ENCODE measurements at places on chromosomes 6 and 20.

- DNase-seq: no peak
These were observed 8.8 kb downstream of the GNL1 start for GRCh38 chr6:30547454-30547853.

- no peak for DNase-seq
These were observed 9.9 kb upstream of the SPATS1 start for GRCh38 chr6:44332585-44332984.

- DNase-seq: no peak
These were observed 88.5 kb upstream of the SSTR4 start for GRCh38 chr20:22946596-22946995.

DNA sequence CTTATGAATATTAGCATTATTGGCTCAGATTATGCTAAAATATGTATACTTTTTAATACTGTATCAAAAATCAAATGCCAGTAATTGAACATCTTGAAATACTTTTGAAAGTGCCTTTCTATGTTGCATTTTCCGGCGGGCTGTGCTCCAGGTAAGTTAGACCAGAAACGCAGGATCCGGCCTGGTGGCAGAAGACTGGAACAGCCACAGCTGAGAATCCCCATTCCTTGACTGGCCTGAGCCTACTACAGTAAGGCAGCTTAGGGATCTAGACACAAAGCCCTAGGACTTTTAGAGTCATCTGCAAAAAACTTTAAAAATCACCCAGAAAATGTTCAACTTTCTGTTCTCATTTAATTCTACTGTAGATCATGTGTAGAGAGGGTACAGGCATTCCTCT is 138.8 kb upstream of the C6orf118 start:
- no peak for DNase-seq

- no peak for DNase-seq
These were observed 38.6 kb upstream of the NOL4L start for GRCh38 chr20:32623667-32624157.

GRCh38 chr6:30198166-30199084 is 14.8 kb downstream of the TRIM26 start:
- no peak for DNase-seq

GRCh38 chr6:27866357-27867050 is 45.7 kb downstream of the OR2B2 start:
- no peak for DNase-seq

DNA sequence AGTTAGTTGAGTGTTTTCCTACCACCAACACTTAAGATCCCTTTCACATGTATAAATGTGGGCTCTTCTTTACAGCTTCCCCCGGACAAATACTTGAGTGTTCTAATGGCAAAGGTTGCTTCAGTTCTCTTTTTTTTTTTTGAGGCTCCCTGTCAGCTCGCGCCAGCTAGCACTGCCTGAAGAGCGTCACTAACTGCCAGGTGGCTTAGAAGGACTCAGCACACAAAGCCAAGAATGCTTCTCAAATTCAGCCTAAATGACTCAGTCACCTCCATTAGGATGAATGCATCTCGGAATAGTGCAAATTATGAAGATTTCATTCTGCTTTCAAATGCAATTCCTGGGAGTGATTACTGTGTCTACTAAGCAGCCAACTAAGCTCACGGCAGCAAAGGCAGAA is 150.7 kb upstream of the BTBD3 start:
- DNase-seq: no peak

DNA sequence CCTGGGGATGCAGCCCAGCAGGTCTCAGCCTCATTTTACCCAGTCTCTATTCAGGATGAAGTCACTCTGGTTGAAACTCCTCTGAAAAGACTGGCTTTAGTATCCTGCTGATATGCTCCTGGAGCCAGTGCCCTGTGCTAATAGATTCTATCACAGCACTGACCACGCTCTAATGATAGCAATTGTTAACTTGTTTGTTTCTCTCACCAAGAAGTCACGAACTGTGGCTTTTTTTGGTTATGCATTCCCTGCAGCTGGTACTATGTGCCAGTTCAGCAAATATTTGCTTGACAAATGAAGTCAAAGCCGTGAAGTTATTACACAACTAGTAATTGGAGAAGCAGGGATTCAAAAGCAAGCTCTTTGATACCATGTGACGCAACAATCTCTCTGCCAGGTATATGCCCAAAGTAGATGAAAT is 754.6 kb downstream of the KIF16B start:
- DNase-seq: no peak

DNA sequence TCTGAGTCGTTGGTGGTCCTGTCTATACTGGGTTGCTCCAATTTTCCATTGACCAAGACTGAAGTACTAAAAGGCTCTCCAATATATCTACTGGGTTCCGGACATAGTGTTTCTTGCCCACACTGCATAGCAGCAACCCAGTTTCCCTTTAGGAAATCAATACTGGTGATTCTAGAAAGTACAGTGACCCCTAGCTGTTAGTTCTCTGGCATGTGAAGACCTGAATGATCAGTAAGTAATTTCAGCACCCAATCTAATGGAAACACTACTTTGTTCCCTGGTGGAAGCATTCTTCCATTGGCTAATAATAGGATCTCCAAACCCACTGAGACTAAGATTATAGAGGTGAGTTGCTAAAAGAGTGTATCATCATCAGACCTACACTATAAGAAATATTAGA is 40.8 kb upstream of the STMND1 start:
- no peak for DNase-seq

- no peak for DNase-seq
These were observed 34.8 kb downstream of the IYD start for GRCh38 chr6:150403458-150404246.

DNA sequence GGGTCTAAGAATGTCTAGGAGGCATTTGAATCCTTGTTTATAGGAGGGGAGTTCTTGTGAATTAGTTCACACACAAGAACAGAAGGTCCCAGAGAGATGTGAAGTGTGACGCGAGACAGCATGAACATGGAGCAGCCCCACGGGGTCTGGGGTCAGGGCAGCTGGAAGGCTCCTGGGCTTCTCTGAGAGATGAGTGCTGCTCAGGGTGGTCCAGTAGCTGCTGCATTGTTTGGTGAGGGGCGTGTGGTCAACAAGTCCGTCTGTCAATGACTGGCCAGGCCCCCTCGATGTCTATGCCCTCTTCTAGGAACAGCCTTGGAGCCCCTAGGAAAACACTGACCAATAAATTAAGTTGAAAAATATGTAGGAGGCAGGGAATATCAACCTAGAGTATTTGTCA is 40.2 kb upstream of the GABRR1 start:
- no peak for DNase-seq

- DNase-seq: no peak
These were observed 88.2 kb downstream of the TCP11 start for GRCh38 chr6:35052694-35053565.

GRCh38 chr6:18431581-18431980 is 44.4 kb downstream of the RNF144B start:
- no peak for DNase-seq

DNA sequence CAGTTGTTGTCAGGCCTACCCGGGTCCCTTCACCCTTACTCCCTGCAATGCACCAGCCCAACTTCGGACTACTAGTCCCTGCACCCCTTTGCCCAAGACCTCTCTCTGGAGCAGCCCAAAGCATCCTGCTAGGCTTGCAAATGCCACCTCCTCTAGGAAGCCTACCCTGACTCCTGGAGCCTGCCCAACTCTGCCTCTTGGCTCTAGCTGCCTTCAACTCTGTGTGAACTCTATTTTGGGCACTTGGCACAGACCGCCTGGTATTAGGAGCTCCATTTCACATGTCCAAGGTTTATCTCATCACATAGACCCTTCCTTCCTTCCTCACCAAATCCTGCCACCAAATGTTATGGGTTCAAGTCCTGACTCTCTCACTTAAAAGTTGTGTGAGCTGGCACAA is 80.6 kb downstream of the MDGA1 start:
- no peak for DNase-seq

DNA sequence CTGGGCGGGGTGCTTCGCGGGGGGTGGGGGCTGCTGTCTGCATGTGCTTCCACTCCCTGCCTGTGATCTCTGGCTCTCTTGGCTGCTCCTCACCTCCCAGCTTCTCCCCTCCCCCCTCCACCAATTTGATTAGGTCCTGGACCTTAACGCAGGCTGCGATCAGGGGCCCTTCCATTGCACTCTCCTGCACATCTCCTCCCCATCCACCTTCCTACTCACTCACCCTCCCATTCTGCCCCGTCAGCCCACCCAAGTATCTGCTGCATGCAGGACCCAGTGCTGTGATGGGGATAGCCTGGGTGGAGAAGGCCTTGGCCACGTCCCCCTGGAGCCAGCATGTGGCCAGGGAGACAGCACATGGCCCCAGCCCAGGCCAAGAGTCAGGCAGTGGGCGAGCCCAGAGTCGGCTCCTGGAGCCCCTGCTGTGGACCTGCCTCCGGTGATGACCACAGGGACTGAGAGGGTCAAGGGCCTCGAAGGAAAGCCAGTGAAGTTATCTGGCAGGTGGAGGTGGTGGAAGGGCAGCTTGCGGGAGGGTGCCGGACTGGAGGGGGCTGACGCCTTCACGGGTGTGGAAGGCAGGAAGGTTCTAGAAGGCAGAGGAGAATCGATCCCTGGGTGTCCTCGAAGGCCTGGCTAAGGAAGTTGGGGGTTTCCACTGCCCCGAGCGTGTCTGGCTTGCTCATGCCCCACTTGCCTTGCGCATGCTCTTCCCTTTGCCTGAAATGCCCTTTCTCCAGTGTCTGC is 40.7 kb downstream of the SRC start:
- no peak for DNase-seq

GRCh38 chr6:113741651-113742050 is 115.5 kb upstream of the MARCKS start:
- no peak for DNase-seq

DNA sequence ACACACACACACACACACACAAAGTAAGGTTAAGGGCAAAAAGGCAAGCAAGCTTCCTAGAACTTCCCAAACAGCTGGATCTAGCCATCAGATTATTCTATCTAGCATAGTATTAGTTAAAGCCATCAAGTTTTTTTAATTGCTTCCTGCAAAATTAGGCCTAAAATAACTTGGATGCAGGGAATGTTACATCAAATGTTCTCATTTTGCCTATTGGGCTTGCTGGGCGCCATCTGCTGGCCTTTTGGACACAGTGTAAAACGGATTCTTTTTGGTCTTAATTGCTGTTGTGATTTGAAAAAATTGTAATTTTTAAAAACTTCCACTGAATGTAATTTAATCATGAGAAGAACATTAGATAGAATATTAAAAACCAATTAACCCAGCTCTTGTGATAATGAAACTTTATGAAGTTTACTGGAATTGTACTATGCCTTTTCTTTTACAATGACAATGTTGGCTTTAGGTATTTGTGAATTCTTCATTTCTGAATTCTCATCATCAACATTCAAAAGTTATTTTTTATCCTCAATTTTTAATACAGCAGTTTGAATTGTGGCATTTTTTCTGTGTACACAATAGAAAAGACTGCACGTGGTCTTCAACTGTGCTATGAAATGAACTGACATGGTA is 6.8 kb downstream of the MKKS start:
- peak; percentile 44 for DNase-seq

DNA sequence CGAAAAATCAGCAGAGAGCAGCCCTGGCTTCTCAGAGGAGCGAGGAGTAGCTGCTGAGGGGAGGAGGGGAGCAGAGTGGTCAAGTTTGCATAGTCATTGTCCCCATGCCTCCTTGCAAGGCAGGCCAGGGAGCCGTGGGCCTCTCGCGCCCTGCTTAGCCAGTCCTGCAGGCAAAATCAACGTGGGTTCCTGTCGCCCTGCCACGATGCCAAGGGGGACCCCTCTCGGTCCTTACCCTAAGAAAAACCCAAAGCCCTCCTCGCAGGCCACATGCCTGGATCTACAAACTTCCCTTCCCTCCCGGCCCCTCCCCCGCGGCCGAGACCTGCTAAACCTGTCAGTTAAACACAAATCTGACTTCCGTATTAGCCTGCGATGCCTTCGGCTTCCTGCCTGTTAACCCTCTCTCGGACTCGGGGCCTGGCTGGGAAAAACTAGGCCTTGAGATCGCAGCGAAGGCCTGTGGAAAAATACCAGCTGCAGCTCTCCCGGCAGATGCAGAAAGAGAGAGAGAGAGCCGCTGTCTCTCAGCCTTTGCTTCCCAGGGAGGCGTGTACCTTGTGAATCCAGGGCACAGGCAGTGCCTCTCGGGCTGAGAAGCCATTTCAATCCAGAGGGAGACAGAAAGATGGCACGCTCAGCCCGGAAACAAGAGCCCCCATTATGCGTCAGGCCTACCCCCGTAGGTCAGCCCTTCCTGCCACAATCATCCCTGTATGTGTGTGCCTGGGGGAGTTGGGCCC is 968 bp upstream of the ZMYND8 start:
- peak; percentile 48 for DNase-seq

GRCh38 chr6:160973311-160974250 is 18.0 kb upstream of the MAP3K4 start:
- no peak for DNase-seq

GRCh38 chr20:54649511-54649962 is 174.1 kb downstream of the DOK5 start:
- DNase-seq: peak; percentile 36

DNA sequence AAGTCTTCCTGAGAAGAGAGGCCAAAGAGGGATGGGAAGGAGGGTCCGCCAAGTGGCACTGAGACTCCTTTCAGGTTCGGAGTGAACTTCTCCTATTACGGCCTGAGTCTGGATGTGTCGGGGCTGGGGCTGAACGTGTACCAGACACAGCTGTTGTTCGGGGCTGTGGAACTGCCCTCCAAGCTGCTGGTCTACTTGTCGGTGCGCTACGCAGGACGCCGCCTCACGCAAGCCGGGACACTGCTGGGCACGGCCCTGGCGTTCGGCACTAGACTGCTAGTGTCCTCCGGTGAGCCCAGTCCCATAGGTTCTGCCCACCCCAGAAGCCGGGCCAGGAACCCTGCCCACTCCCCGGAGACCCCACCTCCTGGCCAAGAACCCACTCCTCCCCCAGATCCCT is 4.1 kb downstream of the SLC22A7 start:
- DNase-seq: no peak

DNA sequence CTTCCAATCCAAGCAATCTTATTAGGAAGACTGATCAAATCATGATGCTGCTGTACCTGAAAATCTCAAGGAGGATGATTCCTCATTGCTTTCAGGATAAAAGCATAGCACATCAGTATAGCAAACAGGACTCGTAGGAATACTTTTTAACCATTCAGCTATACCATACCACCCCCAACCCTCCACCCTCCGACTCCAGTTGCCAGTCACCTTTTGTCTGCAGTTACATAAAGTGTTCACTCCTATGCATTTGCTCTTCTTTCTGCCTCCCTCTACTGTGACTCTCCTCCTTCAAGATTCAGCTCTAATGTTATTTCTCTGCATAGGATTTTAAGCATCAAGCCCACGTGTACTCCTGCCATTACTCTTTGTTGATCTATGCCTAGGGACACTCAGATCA is 124.7 kb upstream of the KCNQ5 start:
- no peak for DNase-seq

DNA sequence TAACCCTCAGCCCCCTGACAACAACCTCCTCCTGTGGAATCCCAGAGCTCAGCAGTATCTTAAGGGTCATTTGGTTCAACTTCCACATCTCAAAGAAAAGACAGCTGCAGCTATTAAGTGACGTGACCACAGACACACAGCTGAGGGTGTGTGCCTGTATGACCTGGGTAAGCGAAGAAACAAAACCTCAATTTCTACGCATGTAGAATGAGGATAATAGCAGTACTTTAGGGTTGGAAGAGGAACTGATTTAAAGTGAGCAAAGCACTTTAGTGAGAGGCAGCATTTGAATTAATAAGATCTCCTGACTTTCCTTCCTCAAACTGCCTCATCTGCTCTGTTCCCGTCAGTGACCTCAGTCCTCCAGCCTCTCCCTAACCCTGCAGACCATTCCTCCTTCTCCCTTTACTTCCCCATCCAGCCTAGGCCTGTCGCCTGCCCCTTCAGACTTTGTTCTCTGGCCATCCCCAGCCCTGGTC is 6.8 kb upstream of the ARMC2 start:
- no peak for DNase-seq

Data from T-helper 9 cell (primary cell).